ENCODE measurements at places on chromosomes 2 and 18. TPM values are rescaled to one million over a fixed set of nuclear protein-coding genes. Genes with fewer than 3 reads are reported as not detected.

The LYPD6 gene
- 0.33 TPM for total RNA-seq

The IL1RN gene
- total RNA-seq = 2.0 TPM

The RNF103 gene
- total RNA-seq = 25.4 TPM

The ABCG5 gene
- total RNA-seq = not detected

The DNAH7 gene
- total RNA-seq = 5.5 TPM

The ABHD1 gene
- 0.30 TPM for total RNA-seq

The GKN1 gene
- total RNA-seq = not detected

The FBXO36 gene
- 5.2 TPM for total RNA-seq

The BARD1 gene
- total RNA-seq = 14.3 TPM

The UGT1A6 gene
- total RNA-seq = 0.33 TPM

The ANKRD30BL gene
- total RNA-seq = not detected

The KIF5C gene
- 1.6 TPM for total RNA-seq

The PPIL3 gene
- total RNA-seq = 20.1 TPM

The FBLN7 gene
- 4.3 TPM for total RNA-seq

The DLGAP1 gene
- total RNA-seq = 4.0 TPM

The GNLY gene
- total RNA-seq = 17.8 TPM

The RIT2 gene
- not detected for total RNA-seq

The C1QL2 gene
- not detected for total RNA-seq

The SNRNP27 gene
- 48.6 TPM for total RNA-seq

The ANKRD62 gene
- total RNA-seq = 0.30 TPM

The MLPH gene
- 539 TPM for total RNA-seq
